ENCODE measurements at places on chromosomes 5 and 9. TPM values are rescaled to one million over a fixed set of nuclear protein-coding genes. Genes with fewer than 3 reads are reported as not detected.

- H3K27ac ChIP-seq = peak overlapping the region; percentile 72
- H3K27me3 ChIP-seq = peaks cover 10% of the 10 kb centered on the region
- H3K4me1 ChIP-seq = peaks cover 26% of the 10 kb centered on the region
- no peaks in the 10 kb centered on the region for H3K36me3 ChIP-seq
- H3K4me3 ChIP-seq = no peak overlapping the region
Measured at GRCh38 chr5:180332051-180332517, 21.1 kb downstream of the GFPT2 start.

DNA sequence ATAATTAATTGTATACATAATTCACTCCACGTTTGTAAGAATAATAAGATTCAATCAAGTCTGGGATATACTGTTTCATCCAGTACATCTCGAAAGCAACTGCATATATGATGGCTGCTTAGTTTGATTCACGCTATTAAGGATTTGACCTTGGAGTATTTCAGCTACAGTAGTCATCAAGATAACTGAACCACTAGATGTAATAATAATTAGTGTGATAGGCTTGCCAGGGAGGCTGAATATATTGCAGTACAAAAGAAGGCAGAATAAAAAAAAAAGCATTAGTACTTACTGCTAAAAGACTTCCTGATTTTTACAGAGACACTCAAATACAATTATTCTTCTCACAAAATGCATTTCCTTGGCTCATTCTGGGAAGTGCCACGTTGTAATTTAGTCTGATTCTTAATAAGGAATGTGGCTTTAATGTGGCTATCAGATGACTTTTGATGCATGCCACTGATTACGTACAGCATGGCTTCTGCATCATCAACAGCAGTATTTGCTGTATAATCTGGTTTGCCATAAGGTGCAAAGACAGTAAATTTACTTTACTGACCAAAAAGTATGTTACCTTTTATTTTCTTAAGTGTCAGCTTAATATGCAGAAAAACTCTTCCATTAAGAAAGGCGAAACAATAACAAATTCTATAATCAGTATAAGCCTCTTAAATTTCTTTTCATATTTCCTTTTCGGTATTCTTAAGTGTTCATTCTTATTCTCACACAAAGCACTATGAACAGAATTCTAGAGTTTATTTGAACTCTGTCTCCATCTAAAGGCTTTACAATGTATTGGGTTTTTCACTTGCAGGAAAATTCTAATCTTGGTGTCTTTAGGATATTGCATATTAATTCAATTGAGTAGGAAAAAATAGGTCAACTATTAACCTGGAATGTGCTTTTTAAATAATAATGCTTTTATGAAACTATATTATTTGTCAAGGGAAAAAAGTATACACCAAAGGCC is 166.4 kb downstream of the SLF1 start:
- no peak for DNase-seq
- no peak overlapping the region for H3K27ac ChIP-seq
- H3K27me3 ChIP-seq = no peaks in the 10 kb centered on the region
- H3K4me1 ChIP-seq = no peaks in the 10 kb centered on the region

Gene LHX2
- 0.19 TPM for total RNA-seq

GRCh38 chr5:133408322-133408721 is 204.0 kb downstream of the FSTL4 start:
- H3K36me3 ChIP-seq = no peaks in the 10 kb centered on the region
- H3K27me3 ChIP-seq = no peaks in the 10 kb centered on the region
- H3K4me3 ChIP-seq = no peak overlapping the region
- H3K4me1 ChIP-seq = no peaks in the 10 kb centered on the region
- DNase-seq = no peak
- H3K27ac ChIP-seq = no peak overlapping the region

Gene SLC45A2
- 0.15 TPM for total RNA-seq

DNA sequence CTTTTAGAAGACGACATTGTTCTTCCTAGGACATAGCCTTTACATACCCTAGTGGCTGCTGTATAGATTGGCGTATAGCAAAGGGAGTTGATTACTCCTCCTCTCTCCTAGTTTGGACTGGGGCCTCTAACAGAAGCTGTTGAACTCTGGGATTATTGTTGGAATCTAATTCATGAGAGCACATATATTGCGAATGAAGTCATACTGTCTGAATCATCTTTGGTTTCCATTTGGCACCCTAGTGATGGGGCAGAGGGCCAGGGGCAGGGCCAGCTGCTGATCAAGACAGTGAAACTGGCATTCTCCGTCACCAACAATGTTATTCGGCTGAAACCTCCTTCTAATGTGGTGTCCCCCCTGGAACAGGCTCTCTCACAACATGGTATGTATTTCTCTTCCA is 40.3 kb downstream of the NUP188 start:
- H3K27ac ChIP-seq = peak overlapping the region; percentile 74
- peaks cover 7% of the 10 kb centered on the region for H3K4me1 ChIP-seq
- no peaks in the 10 kb centered on the region for H3K27me3 ChIP-seq
- H3K36me3 ChIP-seq = peaks cover 100% of the 10 kb centered on the region
